ENCODE measurements at places on chromosomes 16 and 17. TPM values are rescaled to one million over a fixed set of nuclear protein-coding genes. Genes with fewer than 3 reads are reported as not detected.

Gene FBXO39
- total RNA-seq = 0.09 TPM

Gene EIF3CL
- total RNA-seq = 67.1 TPM

Gene KRT40
- total RNA-seq = not detected

Gene CCL18
- not detected for total RNA-seq

Gene KCNJ18
- not detected for total RNA-seq

Gene CALB2
- total RNA-seq = under 0.01 TPM

Gene SLC4A1
- not detected for total RNA-seq

Gene IGF2BP1
- 2.5 TPM for total RNA-seq

Gene SOX15
- 0.32 TPM for total RNA-seq

Gene PDPK1
- total RNA-seq = 10.0 TPM

Gene CHST6
- 0.16 TPM for total RNA-seq

Gene MFAP4
- 47.1 TPM for total RNA-seq

Gene KRTAP29-1
- total RNA-seq = not detected

Gene GRIN2A
- total RNA-seq = 0.32 TPM

Gene TMEM204
- 12.3 TPM for total RNA-seq

Gene ACSF2
- 47.8 TPM for total RNA-seq

Gene CDH15
- 0.32 TPM for total RNA-seq

Gene CD300A
- not detected for total RNA-seq

Gene EPX
- total RNA-seq = not detected

Gene DPEP1
- 0.26 TPM for total RNA-seq

Gene TBC1D16
- total RNA-seq = 51.4 TPM

Gene SSH2
- total RNA-seq = 18.6 TPM

Gene GDPD1
- 0.43 TPM for total RNA-seq

Gene SGCA
- total RNA-seq = 0.47 TPM

Gene IRX5
- 0.09 TPM for total RNA-seq

Gene TBC1D3H
- not detected for total RNA-seq

Gene GRB7
- 0.16 TPM for total RNA-seq

Gene OR4D1
- not detected for total RNA-seq
